ENCODE measurements at places on chromosomes 11 and 22.

- DNase-seq = no peak
Measured at GRCh38 chr22:29012101-29012433, 49.6 kb downstream of the C22orf31 start.

- DNase-seq = no peak
Measured at GRCh38 chr22:46586123-46586519, 34.1 kb upstream of the GRAMD4 start.

GRCh38 chr11:7642747-7643146 is 30.6 kb downstream of the CYB5R2 start:
- no peak for DNase-seq

DNA sequence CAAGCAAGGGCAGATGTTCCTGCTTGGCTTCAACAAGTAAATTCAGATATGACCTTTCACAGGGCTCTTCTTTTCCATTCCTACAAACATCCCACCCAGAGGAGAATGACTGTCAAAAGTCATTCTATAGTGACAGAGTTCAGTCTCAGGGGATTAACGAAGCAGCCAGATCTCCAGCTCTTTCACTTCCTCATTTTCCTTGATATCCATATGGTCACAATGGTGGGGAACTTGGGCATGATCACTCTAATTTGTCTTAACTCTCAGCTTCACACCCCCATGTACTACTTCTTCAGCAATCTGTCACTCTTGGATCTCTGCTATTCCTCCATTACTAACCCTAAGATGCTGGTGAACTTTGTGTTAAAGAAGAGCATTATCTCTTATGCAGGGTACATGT is 15.0 kb upstream of the OR8B8 start:
- DNase-seq = no peak

DNA sequence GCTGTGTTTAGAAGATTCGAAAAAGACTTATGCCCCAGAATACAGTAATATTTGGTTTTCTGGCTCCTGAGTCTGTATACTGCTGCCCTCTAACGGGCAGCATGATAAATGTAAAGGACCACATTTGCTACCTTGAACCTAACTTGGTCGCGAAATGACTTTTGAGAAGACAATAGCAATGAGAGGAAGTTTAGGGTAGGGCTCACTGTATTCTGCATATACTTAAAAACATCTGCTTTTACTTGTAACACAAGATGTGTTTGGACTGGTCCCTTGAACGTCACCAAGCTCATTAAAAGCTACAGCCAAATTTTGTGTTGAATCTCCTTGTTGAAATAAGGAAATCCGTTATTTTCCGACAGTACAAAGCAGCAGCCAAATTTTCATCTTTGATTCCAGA is 309.1 kb downstream of the SWAP70 start:
- peak; percentile 23 for DNase-seq

GRCh38 chr22:43401233-43401632 is 10.6 kb upstream of the MPPED1 start:
- no peak for DNase-seq

GRCh38 chr11:119282495-119282894 is 34.4 kb downstream of the MCAM start:
- no peak for DNase-seq

DNA sequence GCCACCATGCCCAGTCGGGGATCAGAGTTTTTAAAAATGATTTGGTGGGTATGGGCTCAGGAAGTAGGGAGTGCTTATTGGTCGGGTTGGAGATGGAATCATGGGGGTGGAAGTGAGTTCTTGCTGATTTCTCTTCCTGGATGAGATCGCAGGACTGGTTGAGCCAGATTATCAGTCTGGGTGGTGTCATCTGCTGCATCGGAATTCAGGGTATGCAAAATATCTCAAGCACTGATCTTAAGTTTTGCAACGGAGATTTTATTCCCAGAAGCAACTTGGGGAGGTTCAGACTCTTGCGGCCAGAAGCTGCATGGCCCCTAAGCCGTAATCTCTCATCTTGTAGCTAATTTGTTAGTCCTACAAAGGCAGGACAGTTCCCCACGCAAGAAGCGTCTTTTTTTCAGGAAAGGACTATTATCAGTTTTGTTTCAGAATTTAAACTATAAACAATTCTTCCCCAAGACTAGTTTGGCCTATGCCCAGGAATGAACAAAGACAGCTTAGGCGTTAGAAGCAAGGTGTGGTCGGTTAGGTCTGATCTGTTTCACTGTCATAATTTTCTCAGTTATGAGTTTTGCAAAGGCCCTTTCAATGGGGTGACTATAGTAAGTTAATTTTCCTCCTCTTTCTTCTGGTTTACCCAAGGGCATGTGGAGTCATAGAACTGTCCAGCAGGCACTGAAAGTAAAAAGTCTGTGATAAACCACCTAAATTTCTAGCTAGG is 1.4 kb upstream of the PIWIL3 start:
- DNase-seq = no peak

DNA sequence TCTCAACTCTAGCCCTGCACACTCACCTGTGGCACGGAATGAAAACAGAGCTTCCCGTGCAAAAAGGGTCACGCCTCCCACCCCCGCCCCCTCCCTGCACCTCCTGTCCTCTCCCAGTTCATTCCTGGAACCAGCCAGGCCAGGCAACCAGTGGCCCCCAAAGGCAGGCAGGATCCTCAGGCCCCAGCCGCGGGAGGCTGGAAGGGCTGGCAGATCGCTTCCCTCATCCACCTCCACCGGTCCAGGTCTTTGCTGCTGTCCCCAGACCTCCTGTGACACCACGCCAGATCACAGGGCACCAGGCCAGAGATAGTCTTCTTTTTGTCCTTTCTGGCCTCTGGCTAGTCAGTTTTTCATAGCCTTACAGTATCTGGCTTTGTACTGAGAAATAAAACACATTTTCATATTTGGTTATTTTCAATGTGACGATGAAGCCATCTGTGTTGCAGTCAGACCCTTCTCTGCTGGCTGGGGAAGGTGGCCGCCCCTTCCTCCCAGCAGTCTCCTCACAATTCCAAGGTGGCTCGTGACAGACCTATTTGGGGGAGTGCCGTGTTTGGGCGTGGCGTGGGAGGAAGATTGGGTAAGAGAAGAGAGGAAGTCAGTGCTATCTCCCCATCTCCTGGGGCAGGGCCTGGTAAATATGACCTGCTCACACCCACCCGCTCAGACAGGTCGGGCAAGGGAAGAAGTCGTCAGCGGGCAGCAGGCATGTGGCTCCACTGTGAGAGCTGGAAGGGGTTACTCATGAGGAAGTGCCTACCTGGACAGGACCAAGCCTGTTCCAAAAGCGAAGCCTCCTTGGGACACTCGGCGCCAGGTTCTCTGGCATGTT is 9.1 kb downstream of the SSH3 start:
- no peak for DNase-seq

Measured in lung (tissue), 17 donors.